ENCODE measurements at places on chromosomes 1 and 21.
A peak's percentile ranks its signal among the peaks of the same experiment; 100 is the strongest.

DNA sequence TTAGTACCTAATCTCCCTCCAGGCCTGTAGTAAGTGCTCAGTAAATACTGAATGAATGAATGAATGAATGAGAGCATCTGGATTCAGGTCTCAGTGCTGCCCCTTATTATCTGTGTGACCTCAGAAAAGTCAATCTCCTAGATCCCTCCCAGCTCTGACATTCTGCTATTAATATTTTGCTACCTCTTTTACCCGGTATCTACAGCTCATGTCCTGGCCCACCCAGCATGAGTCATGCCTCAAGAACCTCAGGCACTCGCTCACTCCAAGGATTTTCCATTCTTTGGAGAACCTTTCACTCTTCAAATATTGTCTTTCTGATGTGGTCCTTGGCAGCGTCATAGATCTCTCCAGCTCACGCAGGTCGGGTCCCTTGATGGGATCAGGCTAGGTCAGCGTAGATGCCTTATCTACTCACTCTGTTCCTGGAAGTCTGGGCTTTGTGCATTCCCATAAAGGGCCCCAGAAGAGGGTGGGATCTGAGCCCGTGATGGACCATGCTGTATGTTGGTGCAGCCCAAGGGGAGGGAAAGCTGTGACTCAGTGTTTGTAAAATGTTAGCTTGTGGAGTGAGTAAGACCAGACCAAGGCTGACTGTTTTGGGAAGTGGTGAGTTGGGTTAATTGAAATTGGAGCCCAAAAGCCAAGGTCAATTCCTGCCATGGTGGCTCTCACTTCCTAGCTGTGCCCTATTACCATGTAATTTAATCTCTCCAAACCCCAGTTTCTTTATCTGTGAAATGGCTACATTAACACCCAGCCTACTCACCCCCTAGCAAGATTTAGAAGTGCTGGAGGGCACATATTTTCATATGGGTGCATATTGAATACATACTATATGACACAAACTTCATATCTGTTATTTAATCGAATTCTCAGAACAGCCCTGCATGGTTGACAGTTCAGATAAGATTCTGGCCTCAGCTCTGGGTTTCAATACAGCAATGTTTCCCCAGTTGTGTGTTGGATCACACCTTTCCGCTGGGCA lies 214.1 kb upstream of the USP24 start:
- DNase-seq = peak; percentile 99

DNA sequence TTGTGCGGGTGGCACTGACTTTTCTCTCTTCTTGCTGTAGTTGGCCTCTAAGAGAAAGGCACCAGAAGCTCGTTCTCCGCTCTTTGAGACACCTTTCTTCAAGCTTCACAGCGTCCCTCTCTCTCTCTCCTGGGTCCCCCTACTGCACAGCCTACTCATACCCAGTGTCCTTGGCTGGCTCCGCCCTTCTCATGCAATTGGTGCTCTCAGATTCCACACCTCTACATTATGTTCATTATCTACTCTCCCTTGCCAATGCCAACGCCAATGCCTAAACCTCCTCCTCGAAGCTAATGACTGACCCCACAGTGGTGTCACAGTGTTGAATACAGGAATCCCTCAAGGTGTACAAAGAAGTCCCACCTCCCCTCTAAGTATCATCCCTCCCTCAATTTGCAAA lies 4.8 kb upstream of the DNAJC28 start:
- DNase-seq = no peak

GRCh38 chr1:95578462-95578861 lies 344.5 kb downstream of the RWDD3 start:
- DNase-seq = no peak

GRCh38 chr1:224433701-224434672 lies 610 bp downstream of the WDR26 start:
- DNase-seq = no peak

GRCh38 chr1:31201931-31202360 lies 37.7 kb downstream of the NKAIN1 start:
- DNase-seq = no peak

GRCh38 chr1:161838362-161838761 lies 72.2 kb downstream of the ATF6 start:
- DNase-seq = no peak

GRCh38 chr1:199815947-199816346 lies 211.6 kb upstream of the NR5A2 start:
- no peak for DNase-seq

GRCh38 chr1:96164053-96164452 lies 557.5 kb upstream of the PTBP2 start:
- DNase-seq = no peak

- DNase-seq = no peak
These were observed 213.1 kb downstream of the RYR2 start for GRCh38 chr1:237255071-237255470.

GRCh38 chr1:223062177-223062576 lies 80.9 kb downstream of the TLR5 start:
- DNase-seq = no peak

GRCh38 chr1:9363061-9363471 lies 70.4 kb downstream of the SPSB1 start:
- no peak for DNase-seq

DNA sequence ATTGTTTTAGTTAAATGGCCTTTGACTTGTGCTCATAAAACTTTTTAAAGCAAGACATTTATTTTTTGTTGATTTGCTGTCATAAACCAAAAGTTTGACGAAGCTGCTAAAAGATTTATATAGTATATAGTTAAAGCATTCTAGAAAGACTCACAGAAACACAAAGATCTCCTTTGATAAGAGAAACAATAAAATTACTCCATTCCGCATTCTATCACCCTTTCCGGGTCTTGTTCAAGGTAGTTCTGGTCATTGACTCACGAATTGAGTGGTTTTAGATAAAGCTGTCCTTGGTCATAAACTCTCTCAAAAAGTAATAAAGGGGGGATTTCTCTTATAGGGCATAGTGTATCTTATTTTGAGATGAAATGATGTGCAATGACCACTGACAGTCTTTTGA lies 1010.5 kb upstream of the NCAM2 start:
- DNase-seq = no peak

- DNase-seq = no peak
These were observed 4.0 kb upstream of the ZBTB18 start for GRCh38 chr1:244046907-244047611.

GRCh38 chr1:159250638-159251216 lies 46.1 kb downstream of the ACKR1 start:
- no peak for DNase-seq
